Stimulated activated CD8-positive, alpha-beta memory T cell treated with anti-CD3 and anti-CD28 coated beads, Interleukin-2, amount 100 ng/mL, for 1 hour (primary cell): ENCODE measurements at places on chromosomes 1 and 21.

DNA sequence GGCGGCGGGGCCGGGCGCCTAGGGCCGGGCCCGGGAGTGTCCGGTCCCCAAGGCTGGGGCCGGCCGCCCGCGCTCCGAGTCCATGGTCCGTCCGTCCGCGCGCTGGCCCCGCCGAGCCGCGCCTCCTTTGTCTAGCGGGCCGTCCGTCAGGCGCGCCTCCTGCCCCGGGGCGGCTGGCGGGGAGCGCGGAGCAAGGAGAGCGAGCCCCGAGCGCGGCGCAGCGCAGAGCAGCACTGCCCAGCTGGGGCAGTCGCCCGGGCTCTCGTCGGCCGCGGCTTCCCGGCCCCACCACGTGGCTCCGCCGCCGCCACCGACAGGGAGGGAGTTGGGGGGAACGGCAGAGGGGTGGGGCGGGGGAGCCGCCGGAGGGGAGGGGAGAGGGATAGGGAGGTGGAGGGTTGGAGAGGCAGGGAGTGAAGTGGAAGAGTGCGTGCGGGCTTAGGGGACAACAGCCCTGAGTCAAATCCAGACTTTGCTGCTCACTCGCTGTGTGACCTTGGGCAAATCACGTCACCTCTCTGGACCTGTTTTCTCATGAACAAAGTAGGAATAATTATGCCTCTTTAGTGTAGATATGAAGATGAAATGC, at the start of gene NKAIN1:
Gene NKAIN1, minus strand, starts transcription at position 235 of the 589 bp plus-strand sequence. CDS start 340 bp downstream, outside the sequence.
- DNase-seq, result no peak

DNA sequence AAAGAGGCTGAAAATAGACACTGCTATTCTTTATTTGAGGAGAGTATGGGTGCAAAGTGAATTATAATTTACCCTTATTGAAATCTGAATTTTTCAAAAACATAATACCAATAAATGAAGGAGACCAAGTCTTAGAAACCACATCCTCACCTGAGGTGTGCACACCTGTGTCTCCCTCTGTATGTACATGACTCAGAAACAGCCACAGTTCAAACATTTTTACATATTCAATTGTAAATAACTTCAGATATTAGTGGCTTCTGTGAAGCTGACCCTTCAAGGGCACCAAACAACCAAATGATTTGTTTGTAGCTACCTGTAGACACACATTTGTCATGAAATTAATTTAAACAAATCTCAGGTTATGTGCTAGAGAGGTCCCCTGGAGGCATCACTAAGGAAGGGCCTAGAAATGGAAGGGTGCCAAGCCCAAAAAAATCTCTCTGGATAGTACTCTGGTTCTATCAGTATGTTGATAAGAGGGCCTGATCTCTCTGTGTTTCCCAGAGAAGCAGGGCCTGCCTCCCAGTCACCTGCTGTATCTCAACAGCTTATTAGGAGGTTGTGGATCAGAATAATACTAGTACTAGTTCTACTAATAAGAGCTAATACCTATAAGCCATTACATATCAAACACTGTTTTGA, 28.1 kb downstream of the ERI3 start:
- no peak for DNase-seq

- DNase-seq, result no peak
Observed at GRCh38 chr1:51569284-51570062, 47.4 kb upstream of the OSBPL9 start.

- no peak for DNase-seq
Observed at GRCh38 chr1:225822655-225823403, 12.9 kb downstream of the EPHX1 start.

DNA sequence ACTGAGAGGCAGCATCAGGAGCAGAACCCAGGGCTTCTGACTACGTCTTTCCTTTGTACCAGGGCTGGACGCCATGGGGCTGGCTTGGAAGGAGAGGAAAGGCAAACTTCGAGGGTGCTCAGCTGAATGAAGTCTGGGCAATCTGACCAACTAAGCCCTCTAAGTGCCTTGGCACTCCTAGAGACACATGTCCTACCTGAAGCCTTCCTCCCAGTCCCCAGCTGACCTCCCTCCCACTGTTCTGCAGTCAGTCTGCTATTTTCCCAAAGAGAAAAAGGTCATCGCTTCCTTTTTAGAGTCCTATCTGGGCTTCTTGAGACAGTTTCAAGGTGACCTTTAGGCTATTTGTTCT, 5.2 kb downstream of the SLC9A1 start:
- DNase-seq, result no peak

DNA sequence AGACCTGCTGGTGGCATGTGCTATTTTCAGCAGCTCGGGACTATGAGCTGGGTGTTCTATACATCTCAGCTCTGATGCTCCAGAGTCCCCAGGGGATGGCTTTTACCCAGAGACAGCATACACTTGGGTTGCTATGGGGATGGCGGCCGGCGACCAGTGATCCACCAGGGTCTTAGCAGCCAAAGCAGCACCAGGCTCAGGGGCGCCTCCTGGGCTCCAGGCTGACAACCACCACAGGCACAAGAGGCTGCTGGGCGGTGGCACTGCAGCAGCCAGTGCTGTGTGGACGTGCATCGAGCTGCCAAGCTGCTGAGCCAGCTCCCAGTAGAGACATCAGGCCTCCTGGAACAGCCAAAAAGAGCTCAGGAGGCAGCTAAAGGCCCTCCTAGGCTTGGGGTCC, 37.6 kb upstream of the CLSTN1 start:
- no peak for DNase-seq

- no peak for DNase-seq
Observed at GRCh38 chr21:43758111-43758641, 17.9 kb downstream of the CSTB start.
